ENCODE measurements at places on chromosomes 6 and 20.

- no peak for DNase-seq
Measured at GRCh38 chr6:21781128-21781527, 187.6 kb downstream of the SOX4 start.

DNA sequence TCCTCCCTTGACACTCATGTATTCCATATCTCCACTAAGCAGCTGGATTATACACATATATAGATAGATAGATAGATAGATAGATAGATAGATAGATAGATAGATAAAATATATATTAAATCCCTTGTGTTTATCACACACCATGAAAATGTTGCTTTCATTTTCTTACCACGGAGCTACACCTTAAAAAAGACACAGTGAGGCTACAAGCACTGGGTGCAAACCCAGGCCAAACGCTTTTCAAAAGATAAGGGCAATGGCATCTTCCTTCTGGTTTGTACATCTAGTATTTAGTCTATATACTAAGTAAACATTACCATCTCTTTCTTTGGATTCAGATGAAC is 377.1 kb downstream of the ESR1 start:
- no peak for DNase-seq

DNA sequence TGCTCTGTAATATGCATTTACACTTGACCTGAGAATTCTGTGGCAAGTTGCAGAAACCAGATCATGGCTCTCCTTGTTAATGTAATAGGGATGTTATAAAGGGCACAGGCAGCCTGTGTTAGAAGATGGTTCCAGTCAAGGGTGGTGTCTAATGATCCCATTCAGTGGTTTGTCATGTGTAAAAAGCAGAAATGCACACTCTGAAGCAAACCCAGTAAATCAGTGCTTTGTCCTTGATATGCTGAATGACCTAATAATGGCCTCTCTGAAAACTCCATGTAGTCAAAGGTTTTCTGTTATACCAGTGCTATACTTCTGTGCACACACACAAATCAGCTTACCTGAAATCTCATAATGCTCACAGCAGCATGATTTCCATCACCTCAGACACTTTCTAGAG is 66.2 kb downstream of the SOBP start:
- no peak for DNase-seq

DNA sequence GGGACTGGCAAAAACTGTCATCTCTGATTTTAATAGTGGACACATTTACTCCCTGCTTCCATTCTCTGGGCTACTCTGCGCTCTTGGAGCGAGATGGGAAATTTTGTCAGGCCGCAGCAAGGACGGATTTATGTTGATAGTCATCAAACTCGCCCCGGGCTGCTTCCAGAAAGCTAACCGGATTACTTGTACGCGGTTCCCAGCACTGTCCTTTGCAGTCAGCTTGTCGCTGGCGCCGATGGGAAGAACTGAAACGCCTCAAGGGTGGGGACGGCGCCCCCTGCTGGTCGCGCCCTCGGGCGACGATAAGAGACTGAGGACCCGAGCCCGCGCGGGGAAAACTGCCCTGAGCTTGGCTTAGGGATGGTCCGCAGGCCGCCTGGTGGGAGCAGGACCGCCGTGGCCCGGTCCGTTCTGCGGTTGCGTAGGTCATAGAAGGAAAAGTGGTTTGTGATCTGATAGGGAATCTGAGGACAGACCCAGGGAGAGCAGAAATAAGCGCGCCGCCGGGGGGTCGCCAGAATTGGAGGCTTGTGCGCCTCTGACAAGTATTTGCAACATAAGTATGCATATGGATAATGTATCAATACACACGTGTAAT is 984 bp upstream of the ABT1 start:
- peak; percentile 79 for DNase-seq

DNA sequence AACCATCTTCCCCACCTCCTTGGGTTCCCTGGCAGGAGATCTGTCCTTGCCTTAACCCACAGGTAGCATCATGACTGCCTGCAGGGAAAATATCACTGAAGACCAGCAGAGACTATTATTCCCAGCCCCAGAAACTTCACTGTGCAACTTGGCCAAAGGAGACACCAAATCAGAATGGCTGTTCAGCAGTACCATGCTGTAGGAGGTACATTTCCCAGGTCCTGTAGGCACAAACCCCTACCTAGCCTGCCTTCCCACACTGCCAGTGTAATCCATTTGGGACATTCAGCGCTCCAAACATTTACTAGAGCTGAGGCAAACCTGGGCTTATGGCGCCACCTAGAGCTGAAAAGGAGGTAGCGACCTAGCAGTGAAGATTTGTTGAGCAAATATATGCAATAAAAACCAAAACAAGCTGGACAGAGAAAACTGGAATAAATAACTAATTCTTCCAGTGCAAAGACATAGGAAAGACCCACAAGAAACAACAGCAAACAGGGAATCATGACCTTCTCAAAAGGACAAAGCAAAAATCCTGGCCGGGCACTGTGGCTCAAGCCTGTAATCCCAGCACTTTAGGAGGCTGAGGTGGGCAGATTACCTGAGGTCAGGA is 60.3 kb downstream of the VTA1 start:
- DNase-seq, result peak; percentile 9

DNA sequence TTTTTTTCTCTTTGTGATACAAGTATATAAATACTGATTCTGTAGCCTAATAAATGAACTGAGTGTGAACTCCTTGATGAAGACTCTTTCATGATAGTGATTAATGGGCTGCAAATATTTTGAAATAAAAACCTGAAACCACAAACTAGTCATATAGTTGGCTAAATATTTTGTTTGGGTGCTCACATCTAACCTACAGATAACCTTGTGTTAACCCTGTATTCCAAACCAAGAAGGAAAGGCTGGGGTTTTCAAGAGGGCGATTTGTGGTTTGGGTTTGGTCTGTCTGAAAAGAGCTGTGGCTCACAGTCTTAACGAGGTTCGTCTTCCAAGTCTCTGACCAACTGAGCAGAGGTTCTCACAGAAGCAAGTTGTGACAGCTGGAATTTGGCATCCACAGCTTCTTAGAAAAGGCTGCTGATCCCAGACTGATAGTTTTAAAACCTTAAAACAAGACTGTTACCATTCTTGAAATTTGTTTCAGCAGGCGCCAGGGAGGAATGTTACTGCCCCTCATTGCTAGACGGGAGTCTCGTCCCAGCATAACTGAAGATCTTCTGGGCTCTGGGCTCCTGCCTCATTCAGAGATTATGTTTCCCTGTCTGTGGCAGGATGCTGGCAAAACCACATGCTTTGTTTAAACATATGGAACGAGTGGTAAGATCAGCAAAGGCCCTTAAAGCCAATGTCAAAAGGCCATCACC is 736.4 kb upstream of the MARCKS start:
- no peak for DNase-seq

DNA sequence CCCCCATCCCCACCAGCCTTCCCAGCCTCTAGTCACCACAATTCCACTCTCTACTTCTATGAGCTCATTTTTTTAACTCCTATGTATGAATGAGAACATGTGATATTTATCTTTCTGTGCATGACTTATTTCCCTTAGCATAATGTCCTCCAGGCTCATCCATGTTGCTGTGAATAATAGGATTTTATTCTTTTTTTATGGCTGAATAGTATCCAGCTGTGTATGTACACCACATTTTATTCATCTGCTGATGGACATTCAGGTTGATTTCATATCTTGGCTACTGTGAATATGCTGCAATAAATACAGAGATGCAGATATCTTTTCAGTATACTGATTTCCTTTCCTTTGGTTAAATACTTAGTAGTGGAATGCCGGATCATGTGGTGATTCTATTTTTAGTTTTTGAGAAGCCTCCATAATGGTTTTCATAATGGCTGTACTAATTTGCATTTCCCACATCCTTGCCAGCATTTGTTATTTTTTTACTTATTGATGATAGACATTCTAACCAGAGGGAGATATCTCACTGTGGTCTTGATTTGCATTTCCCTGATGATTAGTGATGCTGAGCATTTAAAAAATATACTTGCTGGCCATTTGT is 194.9 kb downstream of the PACRG start:
- DNase-seq, result no peak

DNA sequence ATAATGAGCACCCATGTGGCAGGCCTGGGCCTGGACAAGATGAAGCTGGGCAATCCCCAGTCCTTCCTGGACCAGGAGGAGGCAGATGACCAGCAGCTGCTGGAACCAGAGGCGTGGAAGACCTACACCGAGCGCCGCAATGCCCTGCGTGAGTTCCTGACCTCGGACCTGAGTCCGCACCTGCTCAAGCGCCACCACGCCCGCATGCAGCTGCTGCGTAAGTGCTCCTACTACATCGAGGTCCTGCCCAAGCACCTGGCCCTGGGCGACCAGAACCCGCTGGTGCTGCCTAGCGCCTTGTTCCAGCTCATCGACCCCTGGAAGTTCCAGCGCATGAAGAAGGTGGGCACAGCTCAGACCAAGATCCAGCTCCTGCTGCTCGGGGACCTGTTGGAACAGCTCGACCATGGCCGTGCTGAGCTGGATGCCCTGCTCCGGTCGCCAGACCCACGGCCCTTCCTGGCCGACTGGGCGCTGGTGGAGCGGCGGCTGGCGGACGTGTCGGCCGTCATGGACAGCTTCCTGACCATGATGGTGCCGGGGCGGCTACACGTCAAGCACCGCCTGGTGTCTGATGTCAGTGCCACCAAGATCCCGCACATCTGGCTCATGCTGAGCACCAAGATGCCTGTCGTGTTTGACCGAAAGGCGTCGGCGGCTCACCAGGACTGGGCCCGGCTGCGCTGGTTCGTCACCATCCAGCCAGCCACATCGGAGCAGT is 1.9 kb downstream of the FNDC11 start:
- DNase-seq, result no peak

- peak; percentile 51 for DNase-seq
Measured at GRCh38 chr6:73452107-73452461, at the start of gene CGAS. CGAS (minus strand) TSS chr6:73452297; CDS start chr6:73452181, 116 bp downstream.

- no peak for DNase-seq
Measured at GRCh38 chr6:113184736-113185135, 672.4 kb upstream of the MARCKS start.

- no peak for DNase-seq
Measured at GRCh38 chr20:44504402-44505307, 17.2 kb downstream of the SERINC3 start.

- DNase-seq, result no peak
Measured at GRCh38 chr20:56691325-56691998, 62.4 kb downstream of the TFAP2C start.

GRCh38 chr20:5356941-5357340 is 40.2 kb upstream of the PROKR2 start:
- DNase-seq, result no peak

DNA sequence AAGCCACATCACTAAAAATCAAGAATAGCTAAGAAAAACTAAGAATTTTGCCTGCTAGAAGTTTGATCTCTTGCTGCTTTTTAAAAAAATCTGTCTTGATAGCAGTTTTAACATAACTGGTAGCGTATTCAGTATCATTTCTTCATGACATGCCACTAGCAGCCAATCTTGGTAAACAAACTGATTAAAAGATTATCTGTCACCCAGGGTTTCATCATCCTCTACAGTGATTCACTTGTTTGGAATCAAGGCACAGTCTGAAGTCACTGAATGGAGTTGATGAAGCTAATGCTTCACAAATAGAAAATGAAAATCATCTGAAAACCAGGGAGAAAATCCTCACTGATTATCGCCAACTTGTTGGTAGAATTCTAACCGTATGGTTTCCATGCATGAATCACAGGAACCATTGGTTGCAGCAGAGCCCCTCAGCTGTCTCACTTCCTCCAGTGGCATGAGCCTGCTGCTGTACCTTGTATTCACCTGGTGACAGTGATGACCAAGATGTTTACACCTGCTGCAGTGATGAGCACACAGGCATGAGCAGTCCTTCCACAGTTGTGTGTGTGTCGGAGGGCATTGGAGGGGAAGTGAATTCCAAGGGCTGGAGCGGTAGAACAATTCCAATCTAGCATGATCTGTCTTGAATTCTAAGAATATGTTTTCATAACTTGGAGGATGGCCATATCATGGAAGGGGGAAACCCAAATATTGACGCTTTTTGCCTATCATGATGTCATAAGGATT is 275.0 kb downstream of the KHDC1L start:
- no peak for DNase-seq

DNA sequence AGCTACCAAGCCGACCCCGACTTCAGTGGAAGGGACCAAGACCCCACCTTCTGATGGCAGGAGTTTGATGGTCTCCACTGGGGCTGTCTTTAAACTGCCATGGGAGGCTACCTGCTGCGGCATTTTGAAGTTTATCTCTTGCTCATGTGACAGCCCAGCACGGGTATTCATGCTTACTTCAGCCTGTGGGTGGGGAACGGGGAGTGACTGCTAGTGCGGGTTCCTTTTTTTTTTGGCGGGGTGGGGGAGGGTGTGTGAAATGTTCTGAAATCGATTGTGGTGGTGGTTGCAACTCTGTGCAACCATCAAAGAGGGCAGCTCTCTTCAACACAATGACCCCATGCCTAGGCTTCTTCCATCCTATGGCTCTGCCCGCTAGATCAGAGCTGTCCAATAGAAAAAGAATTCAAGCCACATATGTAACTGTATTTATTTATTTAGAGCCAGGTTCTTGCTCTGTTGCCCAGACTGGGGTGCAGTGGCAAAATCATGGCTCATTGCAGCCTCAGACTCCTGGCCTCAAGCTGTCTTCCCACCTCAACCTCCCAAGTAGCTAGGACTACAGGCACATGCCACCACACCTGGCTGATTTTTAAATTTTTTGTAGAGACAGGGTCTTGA is 53.7 kb downstream of the PPP1R16B start:
- no peak for DNase-seq

DNA sequence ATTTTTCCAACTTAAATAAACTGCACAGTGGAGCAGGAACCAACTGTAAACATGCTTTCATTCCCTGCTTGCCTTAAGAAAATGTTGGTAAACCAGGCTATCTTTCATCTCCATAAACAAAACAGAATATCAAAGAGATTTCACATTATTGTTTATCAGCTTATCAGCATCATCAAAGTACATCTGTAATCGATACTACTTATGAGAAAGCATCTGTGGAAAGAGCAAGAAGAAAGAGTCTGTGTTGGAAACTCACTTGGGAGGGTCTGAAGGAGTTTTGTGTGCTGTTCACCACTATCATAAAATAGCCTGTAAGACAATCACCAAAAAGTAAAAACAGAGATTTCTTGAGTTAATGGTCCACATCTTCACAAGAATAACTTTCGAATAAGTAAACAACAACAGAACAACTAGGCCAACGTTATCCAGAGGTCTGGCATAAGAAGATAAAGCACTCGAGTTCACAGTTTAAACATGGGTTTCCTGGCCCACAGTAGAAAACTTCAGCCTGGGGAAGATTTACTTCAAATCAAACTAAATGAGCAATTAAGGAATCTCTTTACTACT is 47.9 kb downstream of the EPB41L2 start:
- DNase-seq, result no peak

DNA sequence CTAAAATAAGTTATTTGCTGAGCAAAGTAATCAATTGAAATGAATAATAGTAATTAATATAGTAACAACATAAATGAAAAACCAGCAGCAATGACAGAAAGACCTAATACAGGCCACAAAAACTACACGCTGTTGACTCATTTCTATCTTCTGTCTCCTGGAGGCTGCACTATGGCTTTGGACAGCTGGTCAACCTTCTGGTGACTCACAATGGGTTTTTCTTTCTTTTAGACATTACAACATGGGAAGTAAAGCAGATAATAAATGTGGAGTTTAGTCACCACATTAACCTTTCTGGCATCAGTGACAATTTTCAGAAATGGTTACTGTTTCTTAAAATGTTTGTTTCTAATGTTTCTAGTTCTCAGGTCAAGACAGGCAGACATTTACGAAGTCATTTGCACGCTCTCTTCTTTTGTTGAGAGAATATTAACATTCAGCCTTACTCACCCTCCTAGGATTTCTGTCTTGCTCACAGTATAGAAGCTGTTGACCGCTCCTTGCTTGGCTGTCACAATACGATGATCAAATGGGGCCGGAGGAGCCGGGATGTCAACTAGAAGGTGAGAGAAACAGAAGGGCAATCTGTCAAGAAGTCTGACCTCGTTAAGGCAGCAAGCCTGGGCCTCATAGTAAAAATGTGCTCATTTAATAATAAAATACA is 62.2 kb downstream of the MYLK4 start:
- no peak for DNase-seq

Measured in stimulated activated CD4-positive, alpha-beta T cell treated with anti-CD3 and anti-CD28 coated beads, TNF-alpha, amount 100 ng/mL, for 24 hours (primary cell).